ENCODE measurements at places on chromosomes 4 and X. TPM values are rescaled to one million over a fixed set of nuclear protein-coding genes. Genes with fewer than 3 reads are reported as not detected.
A peak's percentile ranks its signal among the peaks of the same experiment; 100 is the strongest.

- no peak for DNase-seq
Measured at GRCh38 chr4:1590244-1590643, 93.9 kb downstream of the FAM53A start.

GRCh38 chr4:129344058-129344457 lies 248.1 kb downstream of the C4orf33 start:
- DNase-seq, result peak; percentile 2

DNA sequence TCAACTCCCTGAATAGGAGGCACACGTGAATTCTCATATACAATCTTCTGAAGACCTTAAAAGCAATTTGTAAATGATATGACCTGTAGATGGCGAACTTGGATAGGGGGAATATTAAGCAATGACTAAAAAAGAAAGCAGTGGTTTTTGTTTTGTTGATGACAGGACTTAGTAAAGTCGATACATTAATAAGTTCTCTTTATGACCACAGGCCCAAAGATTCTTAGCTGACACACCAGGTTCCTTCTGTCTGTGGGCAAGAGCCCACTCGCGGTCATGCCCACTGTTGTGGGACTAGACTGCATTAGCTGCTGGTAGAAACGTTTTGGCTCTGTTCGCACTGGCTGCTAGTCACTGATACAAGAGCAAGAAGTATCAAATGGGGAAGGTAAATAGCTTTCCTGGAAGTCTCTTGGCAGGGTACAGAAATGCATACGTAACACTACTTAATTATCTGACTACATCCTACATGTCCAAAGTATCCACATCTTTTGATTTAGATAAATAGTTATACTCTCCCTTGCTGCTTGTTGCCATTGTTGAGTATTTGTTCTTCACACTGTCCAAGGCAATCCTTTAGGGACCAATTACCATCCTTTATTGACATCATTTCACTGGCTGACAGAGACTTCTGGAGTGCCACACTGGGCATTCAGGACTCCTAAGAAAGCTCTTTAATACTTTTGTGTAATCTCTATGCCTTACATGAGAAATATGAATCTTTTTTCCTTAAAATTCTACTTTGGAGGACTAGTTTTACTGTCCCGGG lies 31.0 kb downstream of the ALPK1 start:
- DNase-seq, result no peak

DNA sequence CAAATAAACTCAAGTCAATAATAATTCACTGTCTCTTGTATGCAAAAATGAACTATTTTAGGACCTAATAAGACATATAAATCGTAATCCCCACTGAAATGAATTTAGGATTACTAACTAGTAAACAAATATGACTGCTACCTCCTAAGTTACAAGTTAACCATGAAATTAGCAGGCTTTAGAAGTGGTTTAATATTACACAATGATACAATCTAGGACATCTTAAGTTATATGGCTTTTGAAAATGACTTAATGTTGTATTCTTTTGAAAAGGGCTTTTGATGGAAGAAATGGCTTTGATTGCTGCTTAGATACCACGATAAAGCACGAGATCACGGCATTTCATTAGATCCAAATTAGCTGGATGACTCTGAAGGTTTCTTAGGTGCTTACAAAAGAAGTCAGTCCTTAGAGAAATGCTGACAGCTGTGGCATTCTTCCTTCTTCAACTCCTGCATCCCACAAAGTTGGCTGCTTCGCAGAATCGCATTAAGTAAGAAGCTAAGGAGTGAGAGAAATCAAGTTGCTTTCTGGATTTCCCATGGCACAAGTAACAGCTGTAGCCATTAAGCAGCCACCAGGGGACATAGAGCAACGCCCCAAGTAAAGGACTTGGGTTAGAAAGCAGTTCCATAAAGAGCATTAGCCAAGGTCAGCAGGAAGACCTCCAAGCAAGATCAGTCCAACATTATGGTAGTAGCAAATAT lies 6.9 kb downstream of the SLC10A7 start:
- no peak for DNase-seq

DNA sequence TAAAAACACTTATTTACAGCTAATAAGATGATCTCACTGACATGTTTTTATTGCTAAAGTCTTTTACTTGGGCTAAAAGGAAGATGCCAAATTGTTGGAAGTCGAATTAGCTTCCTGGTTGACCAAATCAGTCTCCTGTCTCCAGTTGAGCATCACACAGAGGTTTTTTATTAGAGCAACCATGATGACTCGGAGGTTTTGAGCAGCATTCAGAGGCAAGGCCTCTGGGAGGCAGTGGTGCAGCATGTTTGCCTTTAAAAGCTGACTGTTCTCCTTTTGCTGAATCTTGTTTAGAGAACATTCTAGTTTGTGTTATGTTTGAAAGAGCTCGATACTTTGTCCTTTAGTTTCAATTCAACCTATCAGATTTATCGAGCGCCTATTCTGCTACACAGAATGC lies 2.1 kb downstream of the UCHL1 start:
- peak; percentile 37 for DNase-seq

GRCh38 chr4:84936123-84936522 lies 30.4 kb downstream of the WDFY3 start:
- DNase-seq, result no peak

The FMR1 gene
- total RNA-seq, result 20.3 TPM

The PPEF1 gene
- not detected for total RNA-seq

The PPP1R3F gene
- 3.2 TPM for total RNA-seq

Measured in MG63 (cell line).